ENCODE measurements at places on chromosomes 11 and 22. TPM values are rescaled to one million over a fixed set of nuclear protein-coding genes. Genes with fewer than 3 reads are reported as not detected.

Gene OR4C5
- not detected for polyA plus RNA-seq

Gene SHISAL1
- polyA plus RNA-seq = 2.3 TPM

Gene KCNK4
- polyA plus RNA-seq = not detected

Gene TIGD3
- polyA plus RNA-seq = 0.11 TPM

Gene PANX2
- polyA plus RNA-seq = 1.1 TPM

Gene HBG2
- polyA plus RNA-seq = 2.0 TPM

GRCh38 chr11:37642296-37642695, 1044.3 kb upstream of the RAG2 start:
- no peak for DNase-seq

DNA sequence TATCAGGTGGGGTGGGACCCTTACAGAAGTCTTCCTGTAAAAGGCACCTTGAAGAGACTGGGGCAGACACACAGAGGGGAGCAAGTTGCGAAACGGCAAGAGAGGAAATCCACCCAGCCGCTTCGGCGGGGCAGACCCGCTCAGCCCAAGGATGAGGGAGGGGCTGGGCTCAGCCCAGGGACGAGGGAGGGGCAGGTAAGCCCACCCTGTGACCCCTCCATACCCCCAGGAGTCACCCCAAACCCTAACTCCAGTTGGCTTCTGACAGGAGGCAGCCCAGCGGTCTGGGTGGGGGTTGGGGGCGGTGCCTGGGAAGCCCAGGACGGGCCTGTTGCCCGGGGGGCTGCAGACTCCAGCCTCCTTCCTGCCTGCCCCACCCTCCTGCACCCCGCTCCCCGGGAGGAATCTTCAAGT, 965 bp downstream of the OSBPL5 start:
- DNase-seq = no peak

DNA sequence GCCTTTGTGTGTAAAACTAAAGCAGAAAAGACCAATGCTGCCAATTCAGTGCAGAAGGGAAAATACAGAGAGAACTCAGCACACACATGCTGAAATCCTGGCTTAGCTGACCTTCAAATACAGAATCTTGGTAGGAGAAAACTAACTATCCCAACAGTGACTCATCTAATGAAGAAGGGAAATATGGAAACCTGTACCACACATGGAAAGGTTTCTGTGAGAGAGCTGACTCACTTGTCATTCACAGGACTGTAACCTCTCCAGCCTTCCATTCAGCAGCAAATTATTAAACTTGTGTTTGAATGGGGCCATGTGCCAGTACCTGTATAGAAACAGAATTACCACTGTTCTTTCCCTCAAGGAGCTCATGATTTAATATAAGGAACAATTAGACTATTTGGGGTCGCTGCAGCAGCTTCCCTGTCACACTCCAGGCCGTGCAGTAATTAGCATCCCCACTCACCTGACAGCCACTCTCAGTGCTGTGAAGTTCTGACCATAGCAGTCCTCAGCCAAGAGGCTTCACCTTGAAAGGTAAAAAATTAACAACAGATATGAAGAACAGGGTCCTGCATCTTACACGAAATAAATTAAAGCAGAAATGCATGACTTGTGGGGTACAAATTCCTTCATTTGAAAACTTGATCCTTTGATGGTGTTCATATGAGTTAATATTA, 53.9 kb downstream of the MSANTD4 start:
- no peak for DNase-seq

DNA sequence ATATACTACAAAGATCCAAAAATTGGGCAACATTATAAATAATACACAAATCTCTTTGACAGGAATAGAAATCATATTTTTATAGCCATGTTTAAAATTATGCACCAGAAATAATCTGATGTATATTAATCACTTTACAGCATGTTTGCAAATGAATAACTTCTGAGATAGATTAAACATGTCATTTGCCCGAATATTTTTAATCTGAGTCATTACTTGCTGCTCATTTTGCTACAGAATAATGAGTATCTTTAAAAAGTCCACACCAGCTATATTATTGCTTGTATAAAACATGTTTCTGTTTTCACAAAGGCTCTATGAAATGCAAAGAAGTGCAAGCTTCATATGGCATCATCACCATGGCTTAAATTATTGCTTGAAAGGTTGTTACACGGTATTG, 336.8 kb downstream of the GUCY1A2 start:
- DNase-seq = no peak

GRCh38 chr22:38766076-38766777, 10.4 kb upstream of the SUN2 start:
- no peak for DNase-seq

DNA sequence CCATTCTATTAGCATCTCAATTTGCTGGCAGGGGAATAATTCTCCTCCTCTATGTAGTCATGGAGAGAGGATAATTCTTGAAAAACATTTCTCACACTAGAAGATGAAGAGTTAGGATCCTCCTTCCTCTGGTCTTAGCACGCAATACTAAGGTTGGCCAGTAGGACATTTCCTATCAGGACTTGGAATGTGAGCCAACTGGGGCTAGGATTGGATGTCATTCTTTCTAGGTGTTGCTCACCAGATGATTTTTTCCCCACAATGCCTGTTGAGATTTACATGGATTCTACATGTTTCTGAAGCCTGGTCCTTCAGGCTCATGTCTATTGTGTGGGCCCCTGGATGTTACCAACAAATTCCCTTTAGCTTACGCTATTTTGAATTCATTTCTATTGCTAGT, 28.0 kb downstream of the SLN start:
- DNase-seq = no peak

DNA sequence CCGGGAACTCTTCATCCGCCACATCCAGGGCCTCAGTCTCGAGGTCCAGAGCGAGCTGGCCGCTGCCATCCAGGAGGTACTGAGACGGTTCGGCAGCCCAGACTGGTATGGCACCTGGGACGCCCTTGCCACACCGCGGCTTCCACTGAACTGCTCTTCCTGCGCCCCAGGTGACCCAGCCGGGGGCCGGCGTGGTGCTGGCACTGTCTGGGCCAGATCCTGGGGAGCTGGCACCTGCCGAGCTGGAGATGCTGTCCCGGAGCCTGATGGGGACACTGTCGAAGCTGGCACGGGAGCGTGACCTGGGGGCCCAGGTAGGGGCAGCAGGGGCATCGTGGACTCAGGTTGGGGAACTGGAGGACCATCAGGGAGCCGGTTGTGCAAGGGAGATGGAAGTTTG, 1.4 kb downstream of the CCDC88B start:
- DNase-seq = no peak

DNA sequence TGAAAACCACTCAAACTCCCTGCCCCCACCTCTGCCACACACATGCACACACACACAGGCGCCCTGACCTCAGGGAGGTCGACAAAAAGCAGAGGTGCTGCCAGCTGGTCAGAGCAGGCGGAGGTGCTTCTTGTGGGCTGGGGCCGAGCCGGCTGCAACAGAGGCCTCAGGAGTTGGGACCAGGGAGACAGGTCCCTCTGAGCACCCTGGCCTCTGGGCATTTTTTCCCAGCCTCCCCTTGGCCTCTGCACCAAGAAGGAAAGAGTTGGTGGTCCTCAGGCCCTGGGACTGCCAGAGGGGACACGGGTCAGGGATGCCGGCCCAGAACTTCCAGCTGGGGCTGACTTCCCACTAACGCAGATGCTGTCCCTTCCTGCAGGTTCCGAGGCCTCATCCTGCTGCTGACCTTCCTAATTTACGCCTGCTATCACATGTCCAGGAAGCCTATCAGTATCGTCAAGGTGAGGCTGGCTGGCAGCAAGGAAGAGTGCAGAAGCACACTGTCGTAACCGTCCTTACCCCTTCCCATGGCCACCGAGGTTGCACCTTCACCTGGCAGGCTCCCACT, 13.4 kb downstream of the SLC37A2 start:
- no peak for DNase-seq

GRCh38 chr11:35631891-35632290, 13.6 kb downstream of the FJX1 start:
- no peak for DNase-seq

GRCh38 chr11:59263225-59263894, 50.6 kb upstream of the MPEG1 start:
- no peak for DNase-seq

DNA sequence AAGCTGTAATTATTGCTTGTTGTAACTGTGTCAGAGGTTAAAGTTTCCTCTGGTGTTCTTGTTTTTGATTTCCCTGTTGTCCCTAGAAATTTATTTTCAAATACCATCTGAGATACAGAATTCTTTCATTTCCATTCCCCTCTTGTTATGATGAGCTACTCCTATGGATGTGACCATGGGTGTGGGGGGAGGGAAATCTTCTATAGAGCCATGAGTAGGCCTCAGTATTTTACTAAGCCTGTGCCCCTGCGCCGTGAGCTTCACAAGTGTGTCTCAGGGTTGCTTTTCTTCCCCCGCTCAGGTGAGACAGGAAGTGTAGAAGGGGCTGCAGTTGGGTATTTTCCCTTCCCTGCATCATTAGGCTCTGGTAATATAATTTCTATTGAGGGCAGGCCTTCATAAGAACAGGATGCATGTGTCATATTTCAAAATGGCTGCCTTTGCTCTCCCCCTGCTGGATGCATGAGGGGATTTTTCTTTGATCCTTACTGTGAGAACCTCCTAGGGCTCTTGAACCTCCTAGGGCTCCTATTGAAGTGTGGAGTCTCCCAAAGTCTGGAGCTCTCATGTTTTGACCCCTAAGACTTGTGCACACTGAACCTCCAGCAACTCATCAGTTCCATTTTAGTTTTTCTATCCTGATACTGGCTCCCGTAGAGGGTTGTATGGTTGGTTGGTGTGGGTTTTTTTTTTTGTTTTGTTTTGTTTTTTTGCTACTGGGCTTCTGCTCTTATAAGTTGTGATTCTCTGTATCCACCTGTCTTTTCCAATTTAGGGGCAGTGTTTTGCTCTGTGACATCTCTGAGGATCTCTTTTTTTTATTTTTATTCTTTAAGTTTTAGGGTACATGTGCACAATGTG, 658.2 kb downstream of the NTM start:
- no peak for DNase-seq

- no peak for DNase-seq
Measured at GRCh38 chr11:116700586-116701220, 72.1 kb downstream of the BUD13 start.

DNA sequence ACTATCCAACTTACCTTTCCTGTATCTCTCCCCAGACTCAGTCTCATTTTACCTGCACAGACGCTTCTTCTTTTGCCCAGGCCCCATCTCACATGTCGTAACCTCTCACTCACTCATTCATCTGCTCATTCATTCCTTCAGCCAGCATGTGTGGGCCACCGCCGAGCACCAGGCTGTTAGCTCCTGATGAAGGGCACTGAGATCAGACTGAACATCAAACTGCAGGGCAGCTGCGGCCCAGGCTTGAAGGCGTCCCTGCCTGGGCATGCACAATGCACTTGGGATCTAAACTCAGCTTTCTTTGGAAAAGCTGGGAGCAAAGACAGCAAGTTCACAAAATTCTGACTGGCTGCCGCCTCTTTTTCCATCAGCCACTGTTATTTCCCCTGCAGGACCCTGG, 1456.3 kb downstream of the BRD1 start:
- no peak for DNase-seq

- DNase-seq = no peak
Measured at GRCh38 chr11:90744169-90744568, 521.3 kb upstream of the CHORDC1 start.

GRCh38 chr22:31342389-31343140, 3.6 kb downstream of the PATZ1 start:
- no peak for DNase-seq

DNA sequence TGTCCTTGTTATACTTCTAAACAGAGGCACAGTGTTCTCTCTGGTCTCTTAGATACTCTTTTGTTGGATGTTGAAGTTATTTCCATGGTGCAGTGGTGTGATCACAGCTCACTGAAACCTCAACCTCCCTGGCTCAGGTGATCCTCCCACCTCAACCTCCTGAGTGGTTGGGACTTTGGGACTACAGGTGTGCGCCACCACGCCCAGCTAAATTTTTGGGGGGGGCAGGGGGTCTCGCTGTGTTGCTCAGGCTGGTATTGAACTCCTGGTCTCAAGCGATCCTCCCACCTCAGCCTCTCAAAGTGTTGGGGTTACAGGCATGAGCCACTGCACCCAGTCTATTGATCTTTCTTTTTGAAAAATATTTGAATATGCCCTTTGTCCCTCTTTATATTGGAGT, 14.9 kb downstream of the ZNF74 start:
- no peak for DNase-seq

DNA sequence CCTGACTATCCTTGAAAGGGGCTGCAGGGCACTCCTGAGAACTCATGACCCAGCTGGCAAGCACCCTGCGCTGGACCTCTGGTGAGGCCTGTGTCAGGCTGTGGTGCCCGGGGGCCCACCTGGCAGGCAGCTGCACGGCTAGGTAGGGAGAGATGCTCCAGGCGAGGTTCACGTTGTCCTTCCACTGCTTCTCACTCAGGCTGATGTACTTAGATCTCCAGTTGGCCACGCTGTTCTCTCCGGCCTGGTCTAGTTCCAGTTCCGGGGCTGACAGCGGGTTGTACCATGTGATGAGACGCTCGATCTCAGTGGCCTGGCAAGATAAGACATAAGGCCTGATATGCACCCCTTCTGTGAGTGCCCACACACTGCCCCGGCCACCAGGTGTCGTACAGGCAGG, 44.7 kb upstream of the SERPIND1 start:
- DNase-seq = no peak

DNA sequence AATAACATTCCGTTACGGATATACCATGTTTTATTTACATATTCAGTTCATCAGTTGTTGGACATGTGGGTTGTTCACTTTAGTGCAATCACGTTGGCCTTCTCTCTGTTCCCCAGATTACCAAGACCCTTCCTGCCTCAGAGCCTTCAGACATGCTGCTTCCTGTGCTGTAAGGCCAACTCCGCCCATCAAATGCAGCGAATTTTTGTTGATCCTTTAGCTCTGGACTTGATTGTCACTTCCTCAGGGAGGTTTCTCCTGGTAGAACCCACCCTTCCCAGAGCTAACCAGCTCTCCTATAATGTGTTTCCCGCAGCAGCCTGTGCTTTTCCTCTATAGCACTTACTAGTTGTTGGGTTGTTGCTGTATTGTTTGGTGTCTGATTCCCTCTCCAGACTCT, 39.4 kb downstream of the SWAP70 start:
- DNase-seq = no peak

DNA sequence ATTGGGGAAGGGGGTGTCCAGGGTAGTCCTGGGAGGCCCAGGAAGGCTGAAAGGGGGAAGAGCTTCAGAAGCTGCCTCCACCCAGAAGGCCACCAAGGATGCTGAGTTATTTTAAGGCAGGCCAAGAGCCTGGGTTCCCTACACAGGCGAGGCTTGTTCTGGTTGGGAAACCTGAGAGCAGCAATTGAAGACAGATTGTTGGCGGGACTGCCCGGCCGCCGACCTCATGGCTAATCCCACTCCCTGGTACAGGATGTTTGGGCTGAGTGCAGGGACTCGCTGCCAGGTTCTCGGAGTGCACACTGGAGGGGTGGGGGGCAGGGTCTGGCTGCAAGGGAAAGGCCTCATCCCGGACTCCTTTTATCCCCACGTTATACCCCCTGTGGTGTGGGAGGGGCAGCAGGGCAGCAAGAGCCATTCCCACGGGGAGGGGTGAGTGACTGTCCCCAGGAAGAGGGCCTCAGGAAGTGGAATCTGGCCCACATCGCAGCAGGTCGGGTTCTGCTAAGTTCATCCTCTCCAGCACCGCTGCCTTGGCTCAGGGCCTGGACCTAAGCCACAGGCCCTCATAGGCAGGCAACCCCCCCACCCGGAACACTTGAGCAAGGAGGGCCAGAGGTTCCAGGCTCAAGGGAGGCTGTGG, 43.6 kb upstream of the PRR5 start:
- no peak for DNase-seq

- DNase-seq = no peak
Measured at GRCh38 chr22:28930357-28931007, 47.1 kb downstream of the ZNRF3 start.

- no peak for DNase-seq
Measured at GRCh38 chr11:94521684-94522083, 9.4 kb downstream of the C11orf97 start.
